ENCODE measurements at places on chromosomes 3 and 15.

DNA sequence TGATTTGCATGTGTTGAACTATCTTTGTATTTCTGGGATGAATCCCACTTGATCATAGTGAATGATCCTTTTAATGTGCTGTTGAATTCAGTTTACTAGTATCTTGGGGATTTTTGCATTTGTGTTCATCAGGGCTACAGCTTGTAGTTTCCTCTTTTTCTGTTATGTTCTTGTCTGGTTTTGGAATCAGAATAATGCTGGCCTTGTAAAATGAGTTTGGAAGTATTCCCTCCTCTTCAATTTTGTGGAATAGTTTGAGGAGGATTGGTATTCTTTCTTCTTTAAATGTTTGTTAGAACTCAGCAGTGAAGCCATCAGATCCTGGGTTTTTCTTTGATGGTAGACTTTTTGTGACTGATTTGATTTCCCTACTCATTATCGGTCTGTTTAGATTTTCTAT, 63.1 kb upstream of the FBN1 start:
- no peak for DNase-seq

DNA sequence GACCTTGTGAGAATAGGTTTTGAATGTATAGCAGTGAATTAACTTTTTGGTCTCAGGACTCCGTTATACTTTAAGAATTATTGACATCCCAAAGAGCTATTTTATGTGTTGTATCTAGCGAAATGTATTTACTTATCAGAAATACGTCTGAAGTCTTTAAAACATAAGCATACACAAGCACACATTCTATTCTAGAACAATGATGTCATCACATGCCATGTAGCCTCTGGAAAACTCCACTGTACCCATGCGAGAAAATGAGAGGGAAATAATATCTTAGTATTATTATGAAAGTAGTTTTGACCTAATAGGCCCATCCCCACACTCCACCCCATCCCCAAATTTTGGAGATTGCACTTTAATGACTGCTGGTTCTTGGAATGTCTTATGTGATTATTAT, 1.5 kb downstream of the POLR2M start:
- DNase-seq = no peak

DNA sequence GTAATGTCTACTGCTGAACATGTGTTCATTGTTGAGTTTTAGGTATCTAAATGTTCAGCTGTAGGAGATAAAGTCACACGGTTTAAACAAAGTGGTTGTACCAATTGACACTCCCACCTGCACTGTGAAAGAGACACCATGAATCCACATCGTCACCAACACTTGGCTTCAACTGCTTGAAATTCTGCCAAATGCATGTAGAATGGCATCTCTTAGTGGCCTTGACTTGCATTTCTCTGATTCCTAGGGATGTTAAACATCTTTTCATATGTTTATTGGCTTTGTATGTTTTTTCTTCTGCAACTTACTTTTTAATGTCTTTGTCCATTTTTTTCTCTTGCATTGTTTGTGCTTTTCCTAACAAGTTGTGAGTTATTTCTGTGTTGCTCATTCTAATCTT, 43.4 kb downstream of the RPLP1 start:
- DNase-seq = no peak

- peak; percentile 31 for DNase-seq
These were observed 412.7 kb downstream of the CNTN4 start for GRCh38 chr3:2511356-2511755.

GRCh38 chr3:50359760-50360110, 414 bp upstream of the TMEM115 start:
- DNase-seq = no peak

- no peak for DNase-seq
These were observed 75.7 kb downstream of the LRRK1 start for GRCh38 chr15:100994597-100995446.

GRCh38 chr3:147941969-147942368, 532.8 kb downstream of the ZIC1 start:
- DNase-seq = no peak

DNA sequence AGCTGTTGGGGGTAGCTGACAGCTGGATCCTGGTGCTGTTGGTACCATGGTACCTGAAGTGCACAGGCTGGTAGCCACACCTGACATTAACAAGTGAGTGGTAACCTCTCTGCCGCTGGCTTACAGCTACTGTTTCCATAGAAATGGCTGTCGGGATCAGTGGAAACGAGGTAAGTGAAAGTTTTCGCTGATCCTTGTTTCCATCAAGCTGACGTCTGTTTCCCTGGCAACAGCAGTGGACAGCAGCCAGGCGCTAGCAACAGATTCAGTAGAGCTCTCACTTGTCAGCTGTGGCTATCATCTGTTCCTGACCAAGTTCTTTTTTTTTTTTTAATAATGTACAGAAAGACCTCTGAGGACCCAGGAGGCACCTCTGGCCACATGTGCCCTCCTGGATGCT, 166.2 kb downstream of the CHDH start:
- DNase-seq = no peak

Measured in NCI-H1930 (cell line).